ENCODE measurements at places on chromosomes 16 and 17. TPM values are rescaled to one million over a fixed set of nuclear protein-coding genes. Genes with fewer than 3 reads are reported as not detected.

The CTRB1 gene
- total RNA-seq: 1.3 TPM

The SLC16A11 gene
- not detected for total RNA-seq

The ZNF624 gene
- 7.8 TPM for total RNA-seq

The SLC52A1 gene
- not detected for total RNA-seq

The SOST gene
- total RNA-seq: not detected

The PRR35 gene
- not detected for total RNA-seq

The RAC3 gene
- total RNA-seq: 2.4 TPM

The ANKRD40CL gene
- total RNA-seq: not detected

All from tibial nerve (tissue), 4 donors.